ENCODE measurements at places on chromosomes 5 and 9.

GRCh38 chr5:39427633-39428032, 2.9 kb upstream of the DAB2 start:
- no peak for DNase-seq

DNA sequence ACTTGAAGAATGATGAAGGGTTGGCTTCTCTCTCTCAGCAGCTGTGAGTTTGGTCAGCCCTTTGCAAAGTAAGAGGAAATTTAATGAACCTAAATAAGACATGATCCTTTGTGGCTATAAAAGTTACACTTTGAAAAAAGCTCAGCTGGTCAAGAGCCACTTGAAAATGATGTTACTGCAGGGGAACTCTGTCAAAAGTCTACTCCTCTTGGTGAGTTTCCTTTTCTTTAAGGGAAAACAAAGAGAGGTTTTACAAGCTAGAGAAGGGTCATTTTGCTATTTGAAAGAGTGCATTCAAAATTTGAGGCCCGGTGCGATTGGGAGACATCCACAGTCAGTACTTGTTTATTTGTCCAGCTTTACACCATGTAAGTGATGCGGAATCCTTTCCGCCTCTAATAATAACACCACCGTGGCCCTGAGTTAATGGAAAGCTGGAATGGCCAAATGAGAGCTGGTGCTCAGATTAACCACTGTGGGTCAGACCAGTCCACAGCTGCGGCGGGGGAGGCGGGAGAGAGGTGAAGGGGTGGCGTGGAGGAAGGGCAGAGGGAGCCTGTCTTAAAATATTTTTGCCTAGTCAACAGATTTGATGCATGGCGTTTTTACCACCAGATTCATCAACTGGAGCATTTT, 404.0 kb downstream of the TLE4 start:
- peak; percentile 10 for DNase-seq

GRCh38 chr5:10610058-10610457, 46.2 kb downstream of the ANKRD33B start:
- DNase-seq: no peak

- DNase-seq: no peak
Measured at GRCh38 chr5:137142764-137143605, 356.1 kb downstream of the SPOCK1 start.

GRCh38 chr5:96509316-96509715, 76.3 kb upstream of the PCSK1 start:
- DNase-seq: no peak

- no peak for DNase-seq
Measured at GRCh38 chr5:84985148-84985547, 600.5 kb upstream of the EDIL3 start.

DNA sequence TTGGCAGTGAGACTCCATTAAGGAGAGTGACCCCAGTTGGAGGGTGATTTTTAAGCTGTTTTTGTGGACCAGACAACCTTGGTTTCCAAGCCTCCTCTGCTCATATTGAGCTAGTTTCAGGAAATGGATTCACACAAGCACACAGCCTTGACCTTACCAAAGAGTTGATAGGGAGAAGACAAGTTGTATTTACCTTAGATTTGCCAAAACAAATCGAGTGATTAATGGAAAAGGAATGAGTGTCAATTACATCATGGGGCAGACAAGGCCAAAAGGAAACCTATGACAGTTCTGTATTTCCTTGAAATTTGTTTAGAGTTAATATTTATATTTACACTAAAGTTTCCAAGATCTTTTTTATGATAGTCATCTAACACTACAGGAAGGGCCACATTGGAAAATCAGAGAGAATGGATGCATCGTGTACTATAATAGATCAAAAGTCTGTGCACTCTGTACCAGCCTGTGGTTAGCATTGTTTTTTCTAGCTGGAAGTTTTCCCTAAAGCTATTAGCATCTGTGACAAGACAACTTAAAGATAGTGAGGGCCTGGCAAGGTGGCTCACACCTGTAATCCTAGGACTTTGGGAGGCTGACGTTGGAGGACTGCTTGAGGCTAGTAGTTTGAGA, 86.0 kb upstream of the FER start:
- no peak for DNase-seq

- DNase-seq: no peak
Measured at GRCh38 chr5:160251406-160252155, 22.3 kb downstream of the FABP6 start.

DNA sequence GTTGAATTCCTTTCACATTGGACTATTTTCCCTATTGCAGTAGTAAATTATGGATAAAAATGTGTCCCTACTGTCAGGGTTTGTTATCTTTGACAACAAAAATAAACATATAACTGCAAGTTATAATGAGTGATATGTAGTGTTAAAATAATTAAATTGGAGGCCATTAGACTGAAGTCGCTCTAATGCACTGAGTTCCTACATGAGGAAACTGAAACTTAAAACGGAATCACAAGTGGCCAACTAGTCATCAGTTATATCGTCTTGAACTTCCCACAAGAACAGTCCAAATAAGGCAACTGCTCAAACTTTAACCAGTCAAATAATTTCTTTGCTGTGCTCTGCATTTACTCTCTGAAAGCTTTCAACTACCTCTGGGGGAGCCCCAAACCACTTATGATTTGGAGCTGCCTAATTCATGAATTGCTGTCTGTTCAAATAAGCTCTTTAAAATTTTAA, 2.1 kb upstream of the IFT74 start:
- DNase-seq: no peak

DNA sequence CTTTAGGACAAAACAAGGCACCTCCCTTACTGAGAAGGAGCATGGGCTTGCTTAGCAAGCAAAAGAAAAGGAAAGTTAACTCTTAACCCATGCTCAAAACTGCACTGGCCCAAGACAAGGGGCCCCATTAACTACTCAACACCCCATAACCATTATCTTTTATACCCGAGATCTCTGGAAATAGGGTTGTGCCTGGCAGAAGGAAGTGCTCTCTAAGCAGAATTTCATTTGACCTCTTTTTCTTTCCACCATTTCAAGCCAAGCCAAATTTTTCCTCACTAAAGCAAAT, 167.2 kb downstream of the RASEF start:
- DNase-seq: peak; percentile 3

DNA sequence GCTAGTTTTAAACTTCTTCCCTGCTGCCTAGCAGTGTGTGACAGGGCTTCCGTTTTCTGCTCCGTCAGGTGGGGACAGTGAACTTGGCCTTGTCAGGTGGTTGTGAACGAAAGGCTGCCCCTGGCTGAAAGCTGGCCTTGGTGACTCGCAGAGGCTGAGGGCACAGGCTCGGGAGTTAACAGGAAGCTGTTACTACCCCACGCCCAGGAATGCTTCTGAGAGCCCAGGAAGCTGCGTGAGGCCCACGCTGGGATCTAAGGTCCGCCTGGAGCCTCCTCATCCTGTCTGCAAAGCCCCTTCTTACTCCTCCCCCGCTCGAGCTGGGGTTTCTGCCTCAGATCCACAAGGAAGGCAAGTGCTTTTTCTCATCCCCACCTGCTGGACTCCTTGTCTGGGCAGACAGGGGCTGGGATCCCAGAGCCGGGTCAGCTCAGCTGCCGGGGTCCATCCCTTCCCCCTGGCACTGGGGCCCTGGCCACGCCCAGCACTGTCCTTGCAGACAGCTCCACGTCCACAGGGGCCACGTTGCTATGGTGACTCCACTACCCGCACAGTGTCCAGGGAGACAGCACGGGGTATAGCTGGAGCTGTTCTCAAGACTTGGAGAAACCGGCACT, 124.7 kb upstream of the TBC1D2 start:
- DNase-seq: no peak

DNA sequence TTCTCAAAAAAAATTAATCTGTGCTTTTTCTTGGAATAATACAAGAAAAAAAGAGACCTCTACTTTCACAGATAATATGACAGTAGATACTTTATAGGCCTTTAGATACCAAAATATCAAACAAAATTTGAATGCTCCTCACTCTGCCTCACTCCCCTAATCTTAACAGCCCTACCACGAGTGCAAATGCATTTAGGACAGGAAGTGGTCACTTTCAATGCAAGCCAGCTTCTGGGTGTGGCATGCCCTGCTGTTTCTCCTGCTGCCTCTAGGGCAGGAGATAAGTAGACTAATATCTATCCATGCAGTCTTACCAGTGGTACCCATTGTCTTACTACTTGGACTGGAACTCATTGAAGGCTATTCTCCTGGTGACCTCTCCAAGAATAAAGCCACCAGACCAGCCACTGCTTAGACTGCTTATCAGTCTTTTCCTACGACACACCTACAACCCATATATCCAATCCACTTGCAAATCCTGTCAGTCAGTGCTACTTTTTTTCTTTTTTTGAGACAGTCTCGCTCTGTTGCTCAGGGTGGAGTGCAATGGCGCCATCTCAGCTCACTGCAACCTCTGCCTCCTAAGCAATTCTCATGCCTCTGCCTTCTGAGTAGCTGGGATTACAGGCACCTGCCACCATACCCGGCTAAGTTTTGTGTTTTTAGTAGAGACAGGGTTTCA, 23.0 kb downstream of the FRRS1L start:
- DNase-seq: no peak

DNA sequence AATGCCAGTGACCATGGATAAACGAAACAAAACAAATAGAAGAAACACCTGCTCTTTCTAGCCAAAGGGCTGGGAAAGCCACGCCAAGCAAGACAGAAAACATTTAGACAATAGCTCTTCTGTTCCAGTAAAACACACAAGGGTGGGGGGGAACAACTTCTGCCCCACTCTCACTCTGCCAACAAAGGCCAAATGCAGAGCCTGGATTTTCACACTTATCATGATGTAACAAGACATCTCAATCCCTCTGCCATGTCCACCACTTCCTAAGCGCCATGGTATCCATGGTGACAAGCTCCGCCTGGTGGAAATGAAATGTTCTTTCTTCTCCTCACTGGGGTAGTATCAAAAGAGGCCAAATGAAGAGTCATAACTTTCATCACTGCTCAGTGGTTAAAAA, 60.6 kb downstream of the DRD1 start:
- no peak for DNase-seq

GRCh38 chr9:127545196-127546124, 66.6 kb upstream of the STXBP1 start:
- no peak for DNase-seq

GRCh38 chr9:134313470-134313869, 12.8 kb upstream of the RXRA start:
- no peak for DNase-seq

DNA sequence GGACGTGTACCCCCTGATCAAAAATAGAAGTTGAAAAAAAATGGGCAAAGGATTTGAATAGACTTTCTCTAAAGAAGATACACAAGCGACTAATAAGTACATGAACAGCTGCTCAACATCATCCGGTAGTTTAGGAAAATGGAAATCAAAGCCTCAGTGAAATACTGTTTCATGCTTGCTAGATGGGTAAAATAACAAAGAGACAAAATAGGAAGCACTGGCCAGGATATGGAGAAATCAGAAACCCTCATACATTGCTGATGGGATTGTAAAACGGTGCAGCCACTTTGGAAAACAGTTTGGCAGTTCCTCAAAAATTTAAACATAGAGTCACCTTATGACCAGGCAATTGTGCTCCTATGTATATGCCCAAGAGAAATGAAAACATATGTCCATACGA, 65.0 kb upstream of the SUB1 start:
- no peak for DNase-seq

- DNase-seq: no peak
Measured at GRCh38 chr5:171710451-171711024, 75.1 kb upstream of the SMIM23 start.

GRCh38 chr9:38141746-38142591, 72.9 kb upstream of the SHB start:
- no peak for DNase-seq

DNA sequence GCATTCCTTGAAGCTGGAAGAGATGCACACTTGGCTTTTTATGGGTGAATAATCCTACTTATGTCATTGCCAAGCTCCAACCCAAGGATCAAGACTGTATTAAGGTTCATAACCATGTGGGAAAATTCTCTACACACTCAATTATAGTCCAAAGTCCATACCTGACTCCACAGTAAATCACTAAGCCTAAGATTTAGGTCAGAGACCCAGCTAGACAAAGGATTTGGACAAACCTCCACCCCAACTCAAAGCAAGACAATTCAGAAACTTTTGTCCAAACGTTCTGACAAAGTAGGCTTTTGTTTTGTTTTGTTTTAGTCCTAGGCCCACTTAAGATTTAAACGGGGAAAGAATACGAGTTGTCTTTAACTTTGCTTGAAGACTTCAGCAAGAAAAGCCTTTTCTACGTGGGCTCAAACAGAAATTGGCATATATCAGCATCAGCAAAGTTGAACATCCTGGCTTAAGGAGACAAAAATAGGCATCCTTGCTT, 1.7 kb downstream of the MEGF9 start:
- DNase-seq: peak; percentile 51

- DNase-seq: no peak
Measured at GRCh38 chr9:87464110-87464991, 33.3 kb upstream of the DAPK1 start.

DNA sequence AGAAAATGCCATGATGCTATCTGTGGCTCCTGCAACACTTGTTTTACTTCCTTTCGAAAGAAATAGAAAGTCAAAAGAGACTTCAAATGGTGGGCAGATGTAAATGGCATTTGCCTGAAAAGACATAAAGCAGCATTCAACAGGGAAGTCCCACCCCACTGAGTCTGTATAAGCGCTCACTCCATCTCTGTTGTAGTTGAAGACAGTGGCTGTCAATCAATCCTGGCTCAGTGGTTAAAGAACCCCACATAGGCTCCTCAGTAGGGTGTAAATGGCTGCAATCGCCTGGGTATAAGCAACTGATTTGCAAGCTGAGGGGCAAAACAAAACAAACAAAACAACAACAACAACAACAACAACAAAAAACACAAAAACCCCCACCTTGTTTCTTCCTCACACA, 158.7 kb downstream of the EFNA5 start:
- DNase-seq: no peak

GRCh38 chr5:168270476-168270875, 21.0 kb upstream of the WWC1 start:
- no peak for DNase-seq

DNA sequence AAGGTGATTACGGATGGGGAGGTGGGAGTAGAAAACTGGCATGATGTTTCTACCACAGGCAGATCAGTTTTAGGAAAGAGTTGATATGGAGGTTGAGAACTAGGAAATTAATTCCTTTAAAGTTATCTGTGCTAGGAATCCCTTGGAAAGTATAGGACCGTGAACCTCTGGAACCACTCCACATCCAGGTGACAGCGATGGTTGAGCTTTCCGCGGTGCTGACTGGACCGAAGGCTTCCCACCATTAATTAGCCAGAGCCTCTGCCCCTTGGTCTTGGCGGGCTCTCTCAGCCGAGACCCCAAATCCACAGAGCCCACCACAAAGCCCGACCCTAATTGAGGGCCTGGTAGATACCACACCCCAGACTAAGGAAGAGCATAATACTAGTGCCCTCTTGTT, 147.3 kb downstream of the MELK start:
- DNase-seq: no peak

- no peak for DNase-seq
Measured at GRCh38 chr5:42641336-42642005, 115.1 kb upstream of the CCDC152 start.

- DNase-seq: no peak
Measured at GRCh38 chr5:100444961-100445360, 90.2 kb upstream of the FAM174A start.

GRCh38 chr5:39199335-39199734, 20.0 kb downstream of the FYB1 start:
- DNase-seq: no peak

Data from cerebellar cortex (tissue), 1 donor.